ENCODE measurements at places on chromosomes 1 and 21.

GRCh38 chr1:186578325-186579016 is 101.8 kb downstream of the PTGS2 start:
- DNase-seq: no peak

DNA sequence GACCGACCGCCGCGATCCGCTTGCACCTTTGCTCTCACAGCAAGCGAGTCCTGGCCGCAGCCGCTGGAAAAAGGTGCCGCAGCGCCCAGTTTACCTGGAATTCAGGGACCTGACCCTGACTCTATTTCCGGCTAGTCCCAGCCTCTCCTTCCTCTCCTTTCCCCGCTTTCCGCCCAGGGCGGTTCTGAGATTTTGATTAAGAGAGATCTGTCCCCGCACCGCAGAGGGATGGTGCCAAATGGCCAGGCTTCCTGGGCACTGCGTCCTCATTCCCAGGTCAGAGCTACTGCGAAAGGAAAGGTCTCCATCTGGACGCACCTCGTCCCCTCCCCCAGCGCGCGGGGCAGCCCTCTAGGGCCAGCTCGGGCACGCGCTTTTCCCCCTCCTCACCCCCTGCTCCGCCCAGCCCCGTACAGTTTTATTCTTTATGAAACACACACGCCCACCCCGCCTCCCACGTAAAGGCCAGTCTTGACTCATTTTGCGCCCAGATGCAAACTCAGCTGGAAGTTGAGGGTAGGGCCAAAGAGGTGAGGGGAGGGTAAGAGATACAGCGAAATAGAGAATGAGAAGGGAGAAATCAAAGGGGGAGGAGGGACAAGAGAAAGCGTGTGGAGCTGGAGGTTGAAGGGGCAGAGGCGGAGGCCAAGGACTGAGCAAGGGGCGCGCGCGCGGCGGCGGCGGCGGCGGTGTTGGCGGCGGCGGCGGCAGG is 411.8 kb upstream of the ESRRG start:
- no peak for DNase-seq

GRCh38 chr1:34378968-34379856 is 202.5 kb downstream of the C1orf94 start:
- no peak for DNase-seq

- no peak for DNase-seq
Measured at GRCh38 chr1:35637401-35637809, 3.9 kb downstream of the PSMB2 start.

DNA sequence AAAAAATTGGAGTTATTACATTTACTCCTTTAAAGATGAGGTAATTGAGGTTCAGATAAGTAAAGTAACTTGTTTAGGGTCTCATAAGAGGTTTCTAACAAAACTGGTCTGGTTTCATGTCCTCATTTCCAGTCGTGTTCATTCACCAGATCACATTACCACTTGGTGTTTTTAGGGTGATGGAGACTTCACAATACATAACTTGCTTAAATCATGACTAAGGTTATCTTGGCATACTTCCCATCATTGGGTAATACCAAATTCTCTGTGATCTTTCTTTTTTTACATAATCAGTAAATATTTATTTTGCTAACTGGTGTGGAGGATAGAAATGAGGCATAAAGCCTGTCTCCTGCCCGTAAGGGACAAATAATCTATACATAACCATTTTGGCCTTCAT is 31.6 kb upstream of the RPTN start:
- no peak for DNase-seq

DNA sequence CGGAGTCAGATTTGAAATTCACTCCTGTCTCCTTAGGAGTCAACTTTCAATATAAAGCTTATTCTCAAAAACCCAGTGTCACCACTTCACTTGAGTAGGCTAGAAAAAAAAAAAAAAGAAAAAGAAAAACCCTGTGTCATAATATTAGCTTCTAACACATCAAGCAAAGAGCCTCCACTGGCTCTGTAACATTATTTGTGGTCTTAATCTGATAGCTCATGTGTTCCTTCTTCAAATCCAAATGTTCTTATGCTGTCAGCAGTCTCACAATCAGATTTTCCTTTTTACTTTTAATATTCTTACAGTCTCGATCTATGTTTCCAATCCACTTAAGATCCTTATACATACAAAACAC is 26.1 kb upstream of the PSMG1 start:
- no peak for DNase-seq

GRCh38 chr1:18109756-18110597 is 2.4 kb downstream of the IGSF21 start:
- no peak for DNase-seq
